ENCODE measurements at places on chromosomes 1 and 21. TPM values are rescaled to one million over a fixed set of nuclear protein-coding genes. Genes with fewer than 3 reads are reported as not detected.

DNA sequence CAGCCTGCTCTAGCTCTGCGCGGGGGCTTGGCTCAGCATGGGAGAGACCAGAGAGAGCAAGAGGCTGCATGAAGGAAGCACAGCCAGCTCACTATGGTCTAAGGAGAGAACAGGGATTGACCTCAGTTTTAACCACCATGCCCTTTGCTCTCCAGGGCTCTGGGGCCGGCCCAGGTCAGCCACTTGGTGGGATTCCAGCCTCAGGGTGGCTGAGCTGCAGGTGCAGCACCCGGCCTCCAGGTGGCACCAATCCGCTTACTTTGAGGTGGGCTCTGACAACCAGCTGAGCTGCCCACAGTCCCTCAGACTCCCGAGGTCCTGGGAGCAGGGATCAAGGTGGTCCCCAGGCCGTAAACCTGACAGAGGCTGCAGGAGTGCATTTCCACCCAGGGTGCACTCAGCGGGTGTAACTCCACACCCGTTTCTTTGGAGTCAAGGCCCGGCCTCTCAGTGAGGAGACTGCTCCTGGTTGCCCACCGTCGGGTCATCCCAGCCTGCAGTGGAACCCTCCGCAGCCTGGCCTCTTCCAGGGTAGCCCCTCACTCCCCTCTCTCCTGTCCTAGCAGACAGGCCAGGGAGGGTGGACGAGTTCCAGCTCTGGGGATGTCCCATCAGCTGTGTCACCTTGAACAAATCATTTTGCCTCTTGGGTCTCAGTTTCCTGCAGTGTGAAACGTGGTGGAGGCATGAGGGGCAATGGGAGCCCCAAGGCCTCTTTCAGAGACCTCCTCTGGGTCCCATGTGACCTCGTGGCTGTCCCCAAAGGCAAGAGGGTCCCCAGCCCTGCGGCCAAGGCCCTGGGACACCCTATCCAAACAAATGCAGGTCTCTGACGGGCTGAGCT lies 607 bp upstream of the LGR6 start:
- no peak overlapping the region for H3K4me3 ChIP-seq
- peaks cover 7% of the 10 kb centered on the region for H3K27me3 ChIP-seq
- no peaks in the 10 kb centered on the region for H3K36me3 ChIP-seq

- no peak overlapping the region for H3K27ac ChIP-seq
- H3K36me3 ChIP-seq = no peaks in the 10 kb centered on the region
- H3K4me3 ChIP-seq = no peak overlapping the region
These were observed 63.1 kb upstream of the IGSF5 start for GRCh38 chr21:39681845-39682244.

DNA sequence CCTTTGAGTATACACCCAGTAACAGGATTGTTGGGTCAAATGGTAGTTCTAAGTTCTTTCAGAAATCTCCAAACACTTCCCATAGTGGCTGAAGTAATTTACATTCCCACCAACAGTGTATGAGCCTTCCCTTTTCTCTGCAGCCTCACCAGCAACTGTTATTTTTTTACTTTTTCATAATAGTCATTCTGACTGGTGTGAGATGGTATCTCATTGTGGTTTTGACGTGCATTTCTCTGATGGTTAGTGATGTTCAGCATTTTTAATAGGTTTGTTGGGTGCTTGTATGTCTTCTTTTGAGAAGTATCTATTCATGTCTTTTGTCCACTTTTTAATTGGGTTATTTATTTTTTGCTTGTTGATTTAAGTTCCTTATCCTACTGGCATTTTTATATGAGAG lies 26.4 kb upstream of the LAMC1 start:
- no peaks in the 10 kb centered on the region for H3K27me3 ChIP-seq
- H3K4me1 ChIP-seq = no peaks in the 10 kb centered on the region
- no peak overlapping the region for H3K27ac ChIP-seq
- H3K4me3 ChIP-seq = no peak overlapping the region

DNA sequence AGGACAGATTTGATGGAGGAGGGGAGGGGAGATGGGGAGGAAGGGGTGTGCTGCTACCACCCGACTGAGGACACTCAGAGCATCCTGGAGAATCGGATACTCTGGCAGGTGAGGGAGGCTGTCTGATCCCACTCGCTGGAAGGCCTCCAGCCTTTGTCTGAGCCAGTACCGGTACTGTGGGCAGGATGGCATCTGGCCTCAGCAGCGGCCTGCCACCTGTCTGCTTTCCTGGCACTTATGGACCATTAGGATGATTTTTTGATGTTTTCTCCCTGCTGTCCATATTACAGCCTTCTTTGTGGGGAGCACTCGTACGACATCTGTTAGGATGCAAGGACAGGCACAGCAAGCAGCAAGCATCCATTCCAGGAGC lies 11.5 kb downstream of the ATP2B4 start:
- H3K27me3 ChIP-seq = no peaks in the 10 kb centered on the region
- H3K36me3 ChIP-seq = peaks cover 3% of the 10 kb centered on the region
- H3K27ac ChIP-seq = no peak overlapping the region
- H3K4me3 ChIP-seq = no peak overlapping the region
- H3K4me1 ChIP-seq = peaks cover 18% of the 10 kb centered on the region

GRCh38 chr1:903721-904271 lies 19.9 kb upstream of the SAMD11 start:
- H3K4me1 ChIP-seq = peaks cover 14% of the 10 kb centered on the region
- peak overlapping the region; percentile 40 for H3K4me3 ChIP-seq
- no peak overlapping the region for H3K27ac ChIP-seq
- H3K36me3 ChIP-seq = no peaks in the 10 kb centered on the region
- DNase-seq = no peak

- no peak overlapping the region for H3K27ac ChIP-seq
- H3K36me3 ChIP-seq = no peaks in the 10 kb centered on the region
- H3K4me1 ChIP-seq = no peaks in the 10 kb centered on the region
These were observed 233.8 kb upstream of the TMEM51 start for GRCh38 chr1:14919751-14920150.

- no peaks in the 10 kb centered on the region for H3K27me3 ChIP-seq
- no peaks in the 10 kb centered on the region for H3K36me3 ChIP-seq
- peak overlapping the region; percentile 35 for H3K27ac ChIP-seq
- H3K4me3 ChIP-seq = peak overlapping the region; percentile 81
These were observed 448 bp downstream of the AURKAIP1 start for GRCh38 chr1:1374589-1374928.

GRCh38 chr1:43689289-43689688 lies 18.0 kb upstream of the ST3GAL3 start:
- no peak overlapping the region for H3K27ac ChIP-seq
- peaks cover 72% of the 10 kb centered on the region for H3K36me3 ChIP-seq
- H3K27me3 ChIP-seq = no peaks in the 10 kb centered on the region
- no peaks in the 10 kb centered on the region for H3K4me1 ChIP-seq
- DNase-seq = no peak
- no peak overlapping the region for H3K4me3 ChIP-seq

- no peak for DNase-seq
- H3K4me3 ChIP-seq = no peak within 1 kb of the TSS
- peaks cover 44% of the 10 kb centered on the region for H3K27me3 ChIP-seq
- H3K36me3 ChIP-seq = no peaks in the 10 kb centered on the region
These were observed at the start of gene OLIG1 for GRCh38 chr21:33069994-33070743. Gene OLIG1 (plus strand): TSS chr21:33070141. CDS start chr21:33070247, 106 bp downstream.

DNA sequence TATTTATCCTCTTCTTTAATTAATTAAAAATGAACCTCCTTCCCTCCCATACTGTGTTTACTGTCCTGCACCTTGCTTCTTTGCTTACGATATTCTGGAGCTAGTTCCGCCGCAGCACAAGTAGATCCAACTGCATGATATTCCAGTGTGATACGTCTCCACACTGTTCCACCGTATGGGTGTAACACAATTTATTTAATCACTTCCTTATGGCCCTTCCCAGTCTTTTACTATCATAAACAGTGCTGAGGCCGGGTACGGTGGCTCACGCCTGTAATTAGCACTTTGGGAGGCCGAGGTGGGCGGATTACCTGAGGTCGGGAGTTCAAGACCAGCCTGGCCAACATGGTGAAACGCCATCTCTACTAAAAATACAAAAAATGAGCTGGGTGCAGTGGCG lies 25.7 kb downstream of the CNST start:
- H3K27ac ChIP-seq = no peak overlapping the region
- H3K4me1 ChIP-seq = no peaks in the 10 kb centered on the region
- H3K36me3 ChIP-seq = no peaks in the 10 kb centered on the region
- DNase-seq = no peak

- no peaks in the 10 kb centered on the region for H3K36me3 ChIP-seq
- DNase-seq = peak; percentile 72
- no peaks in the 10 kb centered on the region for H3K27me3 ChIP-seq
- no peak overlapping the region for H3K4me3 ChIP-seq
- H3K4me1 ChIP-seq = peaks cover 93% of the 10 kb centered on the region
These were observed 1.3 kb downstream of the UBL4B start for GRCh38 chr1:110113551-110113950.

- no peaks in the 10 kb centered on the region for H3K27me3 ChIP-seq
- H3K27ac ChIP-seq = peak overlapping the region; percentile 53
- H3K4me1 ChIP-seq = peaks cover 16% of the 10 kb centered on the region
These were observed 230.0 kb downstream of the COP1 start for GRCh38 chr1:175976865-175977642.

DNA sequence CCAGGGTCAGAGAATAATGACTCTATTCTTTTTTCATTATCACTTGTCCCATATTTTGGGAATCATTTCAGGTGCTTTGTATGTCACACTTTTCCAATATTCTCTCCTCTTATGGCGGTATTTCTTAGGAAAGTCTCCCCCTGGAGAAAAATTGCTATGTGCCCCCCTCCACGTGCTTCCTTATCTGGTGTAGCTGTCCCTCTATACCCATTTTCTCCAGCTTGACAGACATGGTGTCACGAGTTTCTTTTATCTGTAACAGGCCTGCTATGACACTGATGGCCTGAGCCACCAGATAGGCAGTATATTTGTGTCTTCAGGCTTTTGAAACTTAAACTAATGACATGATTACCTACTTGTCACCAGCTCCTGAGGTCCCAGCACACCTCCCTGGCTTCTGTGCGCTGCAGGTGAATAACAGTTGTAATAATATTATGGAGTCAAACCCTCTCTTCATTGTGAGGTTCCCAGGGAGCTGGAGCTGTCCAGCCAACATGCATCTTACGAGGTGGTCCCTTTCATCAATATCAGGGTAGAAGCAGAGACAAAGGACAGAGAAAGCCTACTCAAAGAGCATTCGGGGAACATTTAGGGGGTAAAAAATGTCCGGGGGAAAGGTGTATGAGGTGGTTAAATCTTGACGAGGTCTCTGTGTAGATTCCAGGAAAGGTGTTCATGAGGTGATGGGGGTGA lies 71.2 kb upstream of the DUSP10 start:
- H3K4me1 ChIP-seq = peaks cover 80% of the 10 kb centered on the region
- H3K27ac ChIP-seq = no peak overlapping the region
- no peak for DNase-seq
- no peaks in the 10 kb centered on the region for H3K36me3 ChIP-seq
- H3K4me3 ChIP-seq = no peak overlapping the region

- no peaks in the 10 kb centered on the region for H3K36me3 ChIP-seq
- DNase-seq = no peak
- H3K4me3 ChIP-seq = no peak overlapping the region
- H3K27me3 ChIP-seq = no peaks in the 10 kb centered on the region
- no peak overlapping the region for H3K27ac ChIP-seq
- H3K4me1 ChIP-seq = peaks cover 41% of the 10 kb centered on the region
These were observed 6.2 kb downstream of the TRAF5 start for GRCh38 chr1:211332830-211333229.

DNA sequence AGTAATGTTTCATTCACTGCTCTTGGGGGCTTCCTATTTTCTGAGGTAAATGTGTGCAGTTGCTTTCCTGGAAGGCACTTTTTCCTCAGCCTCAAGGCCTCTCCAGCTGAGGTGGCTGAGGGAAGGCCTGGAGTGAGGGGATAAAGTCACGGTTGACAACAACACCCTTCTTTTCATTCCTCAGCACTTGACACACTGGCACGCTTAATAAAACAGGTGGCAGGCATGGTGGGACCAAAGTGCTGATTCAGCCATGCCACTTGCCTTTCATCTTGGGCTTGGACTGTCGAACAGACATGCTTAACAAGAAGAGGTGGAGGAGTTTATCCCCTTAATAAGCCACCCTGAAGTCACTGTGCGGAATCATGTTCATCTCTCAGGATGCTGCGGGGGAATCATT lies 23.6 kb upstream of the GRHL3 start:
- DNase-seq = no peak
- H3K4me3 ChIP-seq = 0 out of 2 replicates have a peak overlapping the region, but pooled peaks have one; percentile 22
- peaks cover 59% of the 10 kb centered on the region for H3K4me1 ChIP-seq
- peak overlapping the region; percentile 100 for H3K27ac ChIP-seq

GRCh38 chr21:23811805-23812204 lies 1795.5 kb downstream of the MRPL39 start:
- no peak overlapping the region for H3K4me3 ChIP-seq
- no peaks in the 10 kb centered on the region for H3K4me1 ChIP-seq
- DNase-seq = no peak
- H3K27me3 ChIP-seq = no peaks in the 10 kb centered on the region
- H3K36me3 ChIP-seq = no peaks in the 10 kb centered on the region
- H3K27ac ChIP-seq = no peak overlapping the region

DNA sequence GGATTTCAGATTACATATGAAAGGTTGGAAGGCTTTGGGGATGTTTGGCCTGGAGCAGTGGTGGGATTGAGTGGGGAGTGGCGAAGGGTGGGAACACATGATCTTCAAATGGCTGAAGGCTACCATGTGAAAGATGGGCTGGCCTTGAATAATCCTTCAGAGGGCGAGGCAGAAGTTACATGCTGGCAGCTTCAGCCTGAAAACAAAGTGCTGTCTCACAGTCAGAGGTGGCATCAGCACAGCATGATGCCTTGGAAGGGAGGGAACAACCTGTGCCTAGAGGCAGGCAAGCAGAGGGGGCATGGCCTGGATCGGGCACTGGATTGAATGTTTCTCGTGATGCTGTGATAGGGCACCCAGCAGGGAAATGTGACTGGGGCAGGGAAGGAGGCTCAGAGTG lies 130.8 kb downstream of the BEND5 start:
- H3K4me1 ChIP-seq = no peaks in the 10 kb centered on the region
- no peak overlapping the region for H3K27ac ChIP-seq
- no peak overlapping the region for H3K4me3 ChIP-seq
- H3K36me3 ChIP-seq = no peaks in the 10 kb centered on the region
- H3K27me3 ChIP-seq = peaks cover 8% of the 10 kb centered on the region
- DNase-seq = no peak

MEX3A gene
- total RNA-seq = 6.6 TPM

FOXO6 gene
- 9.0 TPM for total RNA-seq

OR2L5 gene
- not detected for total RNA-seq

ERVH48-1 gene
- not detected for total RNA-seq

FAF1 gene
- 105 TPM for total RNA-seq

GJA4 gene
- total RNA-seq = not detected

VHLL gene
- total RNA-seq = not detected

ERO1B gene
- total RNA-seq = not detected

CTSS gene
- 7.2 TPM for total RNA-seq

NEK2 gene
- total RNA-seq = 56.0 TPM

MFSD2A gene
- 1.4 TPM for total RNA-seq

NCF2 gene
- 54.3 TPM for total RNA-seq

DPM3 gene
- 83.7 TPM for total RNA-seq

OR2T6 gene
- not detected for total RNA-seq

All from PC-9 (cell line).